ENCODE measurements at places on chromosomes 2 and 18.

DNA sequence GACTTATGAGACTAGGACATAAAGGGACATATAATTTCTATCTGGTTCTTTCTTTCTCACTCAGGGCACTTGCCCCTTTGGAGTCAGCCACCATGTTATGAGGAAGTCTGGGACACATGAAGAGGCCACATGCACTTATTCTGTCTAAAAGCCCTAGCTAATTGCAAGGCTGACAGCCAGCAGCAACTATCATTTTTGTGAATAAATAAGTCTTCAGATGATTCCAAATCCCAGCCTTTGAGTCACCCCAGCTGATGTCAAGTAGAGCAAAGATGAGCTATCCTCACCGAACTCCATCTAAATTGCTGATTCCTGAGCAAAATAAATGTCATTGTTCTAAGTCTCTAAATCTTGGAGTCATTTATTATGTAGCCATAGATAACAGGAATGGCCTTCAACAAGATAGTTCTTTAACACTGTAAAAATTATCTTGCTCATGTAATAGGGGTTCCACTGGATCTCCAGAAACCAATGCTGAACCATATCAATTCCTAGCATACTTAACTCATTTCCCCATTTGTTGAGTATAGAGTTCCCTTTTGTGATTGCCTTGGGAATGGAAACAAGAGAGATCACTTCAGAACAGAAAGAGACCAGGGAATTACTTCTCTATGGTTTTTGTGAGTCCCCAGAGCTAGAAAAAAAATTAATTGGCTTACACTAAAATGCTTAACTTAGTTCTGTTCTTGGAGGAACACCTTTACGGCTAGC, 50.6 kb upstream of the FN1 start:
- DNase-seq = no peak

- DNase-seq = no peak
Observed at GRCh38 chr18:3153107-3153704, 66.6 kb downstream of the MYOM1 start.

DNA sequence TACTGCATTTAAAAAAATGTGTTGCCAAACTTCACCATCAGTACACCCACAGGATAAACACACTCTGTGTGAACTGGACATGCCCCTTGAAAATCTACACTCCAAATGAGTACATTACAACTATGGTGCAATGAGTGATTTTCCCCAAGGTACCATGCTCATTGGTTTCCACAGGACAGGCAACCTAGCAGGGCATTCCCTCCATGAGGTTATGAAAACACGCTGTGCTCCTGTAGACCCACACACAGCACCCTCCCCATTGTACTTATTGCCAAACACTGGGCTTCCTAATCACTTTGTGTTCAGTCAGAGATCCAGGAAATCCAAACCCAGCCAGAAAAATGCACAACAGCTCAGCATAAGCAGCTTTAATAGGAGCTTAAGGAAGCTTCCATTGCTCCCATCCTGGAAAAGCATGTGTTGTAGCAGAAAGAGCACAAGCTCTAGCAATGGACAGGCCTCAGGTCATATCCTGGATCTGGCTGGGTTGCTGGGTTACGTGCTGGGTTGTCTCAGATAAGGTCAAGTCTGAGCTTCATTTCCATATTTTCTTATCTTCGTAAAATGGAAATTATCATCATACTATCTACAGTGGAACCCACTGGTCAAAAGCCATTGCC, 20.8 kb upstream of the ATIC start:
- DNase-seq = no peak

GRCh38 chr2:185567940-185568339, 170.7 kb upstream of the FSIP2 start:
- DNase-seq = no peak

GRCh38 chr2:84516234-84516986, at the start of gene DNAH6:
Gene DNAH6 (plus strand): TSS chr2:84516498. CDS start chr2:84517827, 1,329 bp downstream.
- DNase-seq = peak; percentile 92

DNA sequence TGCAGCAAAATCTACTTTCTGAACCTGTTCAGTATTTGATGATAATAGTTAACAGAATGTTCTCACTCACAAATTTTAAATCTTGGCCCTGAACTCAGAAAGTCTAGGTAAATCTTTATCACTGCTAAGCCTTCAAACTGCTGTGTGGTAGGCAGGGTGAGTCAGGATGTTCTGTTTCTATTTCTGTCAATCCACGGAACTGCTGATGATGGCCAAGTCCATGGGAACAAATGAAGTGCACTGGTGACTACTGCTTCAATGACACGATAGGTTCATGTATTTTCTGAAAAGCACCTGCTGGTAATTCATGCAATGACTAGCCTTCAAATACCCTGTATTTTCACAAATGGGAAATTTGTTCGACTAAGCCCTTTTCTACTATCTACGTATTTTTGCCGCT, 14.2 kb downstream of the NIFK start:
- no peak for DNase-seq

GRCh38 chr2:209305026-209305425, 118.8 kb upstream of the MAP2 start:
- no peak for DNase-seq

DNA sequence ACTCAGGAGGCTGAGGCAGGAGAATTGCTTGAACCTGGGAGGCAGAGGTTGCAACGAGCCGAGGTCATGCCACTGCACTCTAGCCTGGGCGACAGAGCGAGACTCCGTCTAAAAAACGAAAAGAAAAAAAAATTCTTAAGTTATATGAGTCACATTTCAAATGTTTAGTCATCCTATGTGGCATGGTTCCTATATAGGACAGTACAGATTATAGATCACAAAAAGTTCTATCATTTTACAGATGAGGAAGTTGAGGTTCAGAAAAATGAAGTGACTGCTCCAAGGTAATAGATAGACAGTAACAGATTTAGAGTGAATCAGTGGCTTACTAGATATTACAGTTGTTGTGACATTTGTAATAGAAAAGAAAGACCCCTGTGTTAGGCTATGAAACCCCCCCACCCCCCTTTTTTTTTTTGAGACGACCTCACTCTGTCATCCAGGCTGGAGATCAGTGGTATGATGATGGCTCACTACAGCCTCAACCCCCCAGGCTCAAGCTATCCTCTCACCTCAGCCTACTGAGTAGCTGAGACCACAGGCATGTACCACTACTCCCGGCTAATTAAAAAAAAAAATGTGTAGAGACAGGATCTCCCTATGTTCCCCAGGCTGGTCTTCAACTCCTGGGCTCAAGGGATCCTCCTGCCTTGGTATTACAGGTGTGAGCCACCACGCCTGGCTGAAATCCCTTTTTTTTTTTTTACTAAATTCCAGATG, 22.7 kb downstream of the PTPN4 start:
- DNase-seq = no peak

DNA sequence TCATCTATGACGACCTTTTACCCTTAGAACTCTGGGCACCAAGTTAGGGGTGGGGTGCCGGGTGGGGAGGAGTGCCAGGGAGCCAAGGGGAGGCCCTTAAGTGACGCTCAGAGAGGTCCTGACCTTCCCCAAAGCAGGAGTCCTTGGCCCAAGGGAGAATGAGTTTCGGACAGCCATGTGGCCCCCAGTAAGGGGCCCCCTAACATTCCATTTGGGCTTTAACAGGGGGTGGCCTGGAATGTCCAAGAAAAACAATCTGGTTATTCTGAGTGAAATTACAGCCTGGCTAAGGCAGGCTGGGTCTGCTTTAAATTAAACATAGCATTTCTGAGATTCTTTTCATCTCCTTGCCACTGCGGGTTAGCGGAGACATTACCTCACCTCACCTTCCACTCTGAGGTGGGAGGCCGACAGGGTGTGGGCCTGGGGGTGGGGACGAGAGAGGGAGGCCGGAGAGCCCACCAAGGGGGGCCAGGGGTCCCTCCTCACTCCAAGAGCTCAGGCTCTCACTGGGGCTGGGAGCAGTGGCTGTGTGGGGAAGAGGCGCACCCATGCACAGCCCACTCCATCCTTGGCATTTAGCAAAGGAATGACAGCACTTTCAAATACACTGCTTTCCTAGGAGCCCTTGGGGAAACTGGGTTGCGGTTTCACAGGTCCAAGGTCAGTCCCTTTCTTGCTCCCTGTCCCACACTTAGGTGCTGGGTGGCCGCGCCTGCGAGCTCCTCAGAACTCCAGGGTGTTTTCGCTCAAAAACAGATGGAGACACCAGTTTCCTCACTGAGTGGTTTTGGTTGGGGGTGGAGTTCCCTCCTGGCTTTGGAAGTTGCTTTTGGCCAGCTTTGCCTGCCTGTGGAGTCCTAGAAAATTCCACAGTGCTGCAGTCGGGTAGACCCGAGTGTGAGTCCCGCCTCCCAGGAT, 107.4 kb downstream of the POLR1A start:
- DNase-seq = no peak

GRCh38 chr18:28189400-28190239, 12.7 kb upstream of the CDH2 start:
- no peak for DNase-seq

DNA sequence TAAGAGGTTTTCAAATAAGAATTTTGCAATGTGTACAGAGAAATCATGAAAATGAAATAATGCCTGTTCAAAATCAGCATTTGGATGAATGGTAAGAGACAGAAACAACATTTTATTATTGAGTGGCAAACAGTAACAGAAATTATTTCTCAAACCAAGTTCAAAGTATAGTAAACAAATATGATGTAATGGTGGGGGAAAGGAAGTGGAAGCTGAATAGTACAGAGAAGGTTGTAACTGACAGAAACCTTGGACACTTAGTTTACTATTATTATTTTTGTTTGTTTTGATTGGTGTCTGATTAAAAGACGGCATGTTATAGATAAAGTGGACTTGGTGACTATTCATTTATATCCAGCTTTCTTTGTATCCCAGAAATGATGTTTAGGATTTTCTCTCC, 1637.4 kb upstream of the ACVR2A start:
- no peak for DNase-seq

DNA sequence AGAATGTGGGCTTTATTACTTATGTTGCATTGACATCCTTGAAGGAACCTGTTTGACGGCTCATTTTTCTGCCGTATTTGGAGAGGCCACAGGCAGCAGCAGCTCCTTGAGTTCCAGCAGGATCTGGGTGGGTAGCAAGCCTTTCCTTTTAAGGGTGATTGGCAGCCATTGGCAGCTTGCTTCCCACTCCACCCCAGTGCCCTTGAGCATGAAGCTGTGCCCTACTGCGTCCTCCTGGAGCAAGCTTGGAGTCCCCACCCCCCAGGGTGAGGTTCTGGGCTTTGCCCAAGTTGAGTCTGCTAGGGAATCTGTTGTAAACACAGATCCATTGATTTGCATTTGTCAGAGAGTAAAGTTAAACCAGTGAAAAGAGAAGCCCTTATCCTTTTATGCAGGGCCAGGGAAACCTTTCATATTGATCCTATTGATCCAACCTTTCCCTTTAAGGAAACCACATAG, 9.2 kb downstream of the ONECUT2 start:
- DNase-seq = no peak

- DNase-seq = no peak
Observed at GRCh38 chr2:117551858-117552257, 262.6 kb upstream of the DDX18 start.

- DNase-seq = no peak
Observed at GRCh38 chr2:216349366-216349765, 22.9 kb downstream of the MARCHF4 start.

DNA sequence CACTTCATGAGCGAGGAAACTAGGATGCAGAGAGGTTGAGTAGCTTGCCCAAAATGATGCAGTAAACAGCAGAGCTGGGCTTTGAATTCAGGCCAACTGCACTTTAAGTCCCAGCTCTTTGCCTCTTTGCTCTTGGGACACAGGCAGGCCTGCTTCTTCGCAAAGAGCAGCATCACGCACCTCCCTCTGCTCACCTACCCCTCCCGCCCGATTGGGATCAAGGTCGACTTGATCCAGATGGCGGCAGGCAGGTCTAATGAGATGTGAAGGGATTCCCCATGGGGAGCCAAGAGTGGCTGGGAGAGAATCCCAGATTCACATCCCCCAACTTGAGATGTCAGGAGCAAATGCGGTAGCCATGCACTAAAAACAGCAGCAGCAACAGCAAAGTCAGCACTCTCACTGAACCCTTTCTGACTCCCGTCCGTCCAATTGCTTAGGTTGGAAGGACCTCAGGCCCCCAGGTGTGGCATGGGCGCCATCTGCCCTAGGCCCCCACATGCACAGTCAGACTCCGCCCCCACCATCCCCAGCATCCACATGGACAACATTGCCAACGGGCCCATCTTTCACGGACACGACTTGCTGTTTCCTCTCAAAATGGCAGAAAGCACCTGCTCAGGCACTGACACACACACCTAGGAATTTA, 84.3 kb upstream of the MAP4K4 start:
- DNase-seq = no peak

DNA sequence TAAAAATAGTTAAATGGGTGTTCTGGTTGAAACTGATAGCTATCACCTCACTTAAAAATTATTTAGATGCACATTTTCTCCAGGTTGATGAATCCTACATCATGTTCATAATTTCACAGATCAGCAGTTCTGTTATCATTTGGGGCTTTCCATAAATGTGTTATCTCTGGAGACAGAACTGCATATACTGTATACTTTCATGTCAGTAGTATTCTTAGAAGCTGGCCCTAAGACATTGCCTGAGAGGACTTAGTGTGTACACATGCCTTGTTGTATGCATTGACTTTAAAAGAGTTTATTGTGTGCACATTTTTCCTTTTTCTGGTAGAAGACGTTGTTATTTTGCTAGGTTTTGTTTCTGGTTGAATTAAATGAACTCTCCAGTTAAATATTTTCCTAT, 41.0 kb downstream of the PIK3C3 start:
- no peak for DNase-seq

GRCh38 chr2:19536136-19536535, 177.7 kb upstream of the OSR1 start:
- DNase-seq = no peak

GRCh38 chr2:241814643-241815476, 5.9 kb downstream of the NEU4 start:
- DNase-seq = no peak

- no peak for DNase-seq
Observed at GRCh38 chr2:52341732-52342131, 1309.8 kb upstream of the NRXN1 start.

DNA sequence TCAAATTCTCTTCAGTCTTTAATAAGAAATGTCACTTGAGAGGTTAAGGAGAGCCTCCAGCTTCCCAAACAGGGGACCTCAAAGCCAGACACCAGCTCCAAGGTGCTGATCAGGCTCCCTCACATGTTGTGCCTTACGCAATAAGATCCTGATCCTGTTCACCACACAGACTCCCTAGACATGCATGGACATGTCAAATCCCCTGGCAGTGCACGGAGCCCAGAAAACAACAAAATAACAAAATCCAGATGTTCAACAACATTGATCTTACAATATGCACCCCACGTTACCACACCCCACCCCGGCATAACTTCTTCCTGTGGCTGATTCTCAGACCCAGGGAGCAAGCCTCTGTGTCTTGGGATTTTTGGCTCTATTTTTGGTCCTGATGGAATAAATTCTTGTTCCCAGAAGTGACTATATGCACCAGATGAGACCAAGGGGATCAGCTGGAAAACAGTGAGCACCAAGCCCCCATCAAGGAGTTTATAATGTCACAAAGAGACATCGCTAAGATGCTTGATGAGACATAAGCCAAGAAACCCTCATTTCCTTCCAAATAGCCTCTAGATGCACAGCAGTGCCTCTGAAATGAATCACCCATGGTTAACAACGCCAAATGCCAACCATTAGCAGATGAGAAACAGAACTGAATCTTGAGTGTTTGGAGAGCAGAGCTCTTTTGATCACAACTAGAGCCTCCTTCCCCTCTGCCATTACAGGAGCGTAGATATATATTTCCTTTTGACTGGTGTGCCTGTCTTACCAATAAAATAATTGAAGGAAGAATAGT, 198.2 kb downstream of the PRKCE start:
- no peak for DNase-seq

Data from occipital lobe (tissue), 3 donors.